ENCODE measurements at places on chromosomes 13 and 19.
A peak's percentile ranks its signal among the peaks of the same experiment; 100 is the strongest.

DNA sequence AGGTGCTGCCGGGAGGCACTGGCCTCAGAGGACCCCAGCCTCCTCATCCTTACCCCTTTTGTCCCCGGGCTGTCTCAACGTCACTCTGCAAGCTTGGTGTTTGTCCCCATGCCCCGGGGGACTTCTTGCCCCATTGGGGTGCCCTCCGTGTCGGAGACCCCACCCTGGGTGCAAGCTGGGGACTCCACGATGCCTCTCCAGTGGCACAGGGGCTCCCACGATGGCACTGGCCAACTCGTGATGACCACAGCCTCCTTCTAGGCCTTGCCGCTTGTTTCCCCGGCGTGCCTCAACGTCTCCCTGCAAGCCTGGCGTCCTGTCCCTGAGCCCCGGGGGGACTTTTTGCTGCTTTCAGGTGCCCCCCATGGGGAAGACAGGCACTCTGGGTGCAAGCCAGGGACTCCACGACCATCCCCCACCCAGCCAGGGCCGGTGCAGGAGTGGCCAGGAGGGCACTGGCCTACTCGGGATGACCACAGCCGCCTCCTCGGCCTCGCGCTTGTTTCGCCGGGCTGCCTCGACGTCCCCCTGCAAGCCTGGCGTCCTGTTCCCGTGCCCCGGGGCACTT lies 237.0 kb downstream of the TUBA3C start:
- DNase-seq = no peak

DNA sequence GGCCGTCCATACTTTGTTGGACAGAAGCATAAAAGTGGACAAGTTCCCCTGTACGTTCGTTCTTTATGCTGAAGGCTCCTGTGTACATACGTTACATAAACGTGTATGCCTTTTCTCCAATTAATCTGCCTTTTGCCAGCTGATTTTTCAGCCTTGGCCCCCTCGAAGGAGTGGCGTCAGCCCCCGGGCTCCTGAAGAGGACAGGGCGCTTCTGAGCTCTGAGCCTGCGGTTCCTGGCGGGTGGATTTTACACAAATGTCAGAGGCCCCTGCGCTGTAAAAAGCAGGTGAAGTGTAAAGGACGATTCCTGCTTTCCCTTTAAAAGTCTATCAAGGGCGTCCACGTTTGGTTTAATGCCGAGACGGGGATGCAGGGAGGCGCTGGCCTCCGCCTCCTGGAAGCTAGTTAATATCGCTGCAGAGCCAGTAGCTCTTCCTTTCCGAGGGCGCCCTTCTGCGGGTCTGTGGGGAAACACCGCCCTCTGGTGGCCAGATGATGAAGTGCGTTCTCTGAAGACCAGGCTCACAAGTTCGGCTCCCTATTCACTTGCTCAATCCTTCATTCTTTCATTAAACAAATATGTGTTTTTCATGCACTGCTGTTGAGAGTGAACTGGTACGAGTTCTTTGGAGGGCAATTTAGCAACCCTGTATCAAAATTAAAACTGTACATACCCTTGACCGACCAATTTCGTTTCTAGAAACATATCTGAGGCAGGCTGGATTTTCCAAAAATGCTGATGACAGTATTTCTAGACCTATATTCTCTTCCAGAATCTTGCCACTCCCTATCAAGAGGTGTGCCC lies 62.0 kb downstream of the GPR12 start:
- peak; percentile 80 for DNase-seq

- no peak for DNase-seq
These were observed 14.0 kb upstream of the RAB20 start for GRCh38 chr13:110575322-110576069.

- no peak for DNase-seq
These were observed 87.9 kb downstream of the URI1 start for GRCh38 chr19:30029721-30030510.

DNA sequence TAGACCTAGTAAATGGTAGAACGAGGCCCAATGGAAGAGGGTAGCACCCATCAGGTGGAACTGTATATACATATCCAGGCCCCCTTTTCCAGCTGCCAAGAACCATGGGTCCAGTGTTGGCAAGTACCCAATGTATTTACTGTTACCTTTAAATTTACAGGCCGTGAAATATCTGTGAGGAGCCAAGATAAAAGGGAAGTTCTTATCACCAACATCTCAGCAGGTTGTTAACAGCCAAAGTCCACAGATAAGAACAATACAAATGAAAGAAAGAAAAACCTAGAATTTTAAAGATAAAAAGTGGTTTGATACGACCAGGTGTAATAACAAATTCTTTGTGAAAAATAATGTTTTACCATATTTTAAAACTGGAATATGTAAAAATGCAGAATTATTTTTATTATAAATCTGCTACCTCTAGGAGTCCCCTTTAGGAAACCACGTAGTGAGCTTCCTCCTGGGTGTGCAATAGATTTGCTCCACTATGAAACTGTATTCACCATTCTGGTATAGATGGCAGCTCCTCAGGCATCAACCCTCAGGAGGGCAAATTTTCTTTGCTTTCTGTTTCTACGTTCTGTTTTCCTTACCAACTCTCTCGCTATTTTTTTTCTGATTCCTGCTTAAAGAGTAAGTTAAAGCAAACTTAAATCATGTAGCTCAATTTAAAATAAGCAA lies 292.2 kb upstream of the SLC10A2 start:
- DNase-seq = no peak

GRCh38 chr13:105450784-105451183 lies 1084.7 kb downstream of the EFNB2 start:
- no peak for DNase-seq

- no peak for DNase-seq
These were observed 32.3 kb downstream of the LPAR6 start for GRCh38 chr13:48380581-48380980.

GRCh38 chr13:27309967-27310598 lies 39.5 kb downstream of the RASL11A start:
- DNase-seq = no peak

DNA sequence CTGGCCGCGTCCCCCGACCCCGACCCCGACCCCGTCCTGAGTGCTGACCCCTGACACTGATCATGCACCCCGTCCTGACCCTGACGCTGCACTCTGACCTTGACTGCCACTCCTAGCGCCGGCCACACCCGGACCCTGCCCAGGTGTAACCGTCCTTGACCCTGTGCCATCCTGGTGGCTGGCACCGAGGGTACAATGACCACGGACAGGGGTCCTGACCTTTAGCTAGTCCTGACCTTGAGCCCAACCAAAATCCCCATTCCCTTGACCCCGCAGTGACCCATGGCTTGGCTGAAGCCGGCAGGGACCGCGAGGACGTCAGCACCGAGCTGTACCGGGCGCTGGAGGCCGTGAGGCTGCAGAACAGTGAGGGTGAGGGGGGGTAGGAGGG lies 25.9 kb downstream of the CLEC4M start:
- DNase-seq = no peak

DNA sequence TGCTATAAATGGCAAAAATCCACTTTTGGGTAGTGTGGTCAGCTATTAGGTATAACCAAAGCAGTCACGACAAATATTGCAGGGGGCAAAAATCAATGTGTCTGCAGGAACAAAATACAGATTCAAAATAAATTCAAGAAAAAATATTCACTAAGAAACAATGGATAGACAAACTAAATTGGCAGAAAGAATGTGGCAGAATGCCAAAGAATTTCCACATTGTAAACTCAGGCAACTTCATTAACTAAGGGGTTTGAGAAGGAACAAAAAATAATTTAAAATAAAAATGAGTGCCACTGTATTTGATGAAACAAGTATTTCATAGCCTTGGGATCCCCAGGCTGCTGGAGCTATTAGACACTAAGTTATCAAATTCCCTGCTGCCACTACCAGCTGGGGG lies 193.1 kb downstream of the VWA8 start:
- DNase-seq = no peak

DNA sequence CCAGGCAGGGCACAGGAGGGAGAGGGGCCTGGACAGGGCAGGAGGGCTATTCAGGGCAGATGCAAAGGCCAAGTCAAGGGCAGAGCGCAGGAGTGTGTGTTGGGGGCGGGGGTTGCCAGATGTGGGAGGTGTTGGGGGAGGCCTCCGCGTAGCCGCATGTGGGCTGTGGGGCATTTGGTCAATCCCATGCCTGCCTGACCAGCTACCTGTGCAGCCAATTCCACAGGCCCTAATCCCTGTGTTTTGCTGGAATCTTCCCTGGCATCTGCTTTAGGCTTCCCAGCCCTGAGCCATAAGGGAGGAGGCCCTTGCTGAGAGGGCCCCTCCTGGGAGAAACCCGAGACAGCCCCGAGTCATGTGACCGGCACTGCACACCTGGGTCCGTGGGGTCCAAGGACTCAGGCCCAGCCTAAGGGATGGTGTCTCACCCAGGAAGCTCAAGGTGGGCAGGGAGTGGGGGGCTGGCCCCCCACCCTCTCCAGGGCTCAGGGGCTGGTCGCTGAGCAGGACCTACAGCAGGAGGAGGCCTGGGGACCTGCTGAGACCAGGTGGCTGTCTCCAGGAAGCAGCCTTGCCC lies 20.3 kb downstream of the RFX1 start:
- no peak for DNase-seq

DNA sequence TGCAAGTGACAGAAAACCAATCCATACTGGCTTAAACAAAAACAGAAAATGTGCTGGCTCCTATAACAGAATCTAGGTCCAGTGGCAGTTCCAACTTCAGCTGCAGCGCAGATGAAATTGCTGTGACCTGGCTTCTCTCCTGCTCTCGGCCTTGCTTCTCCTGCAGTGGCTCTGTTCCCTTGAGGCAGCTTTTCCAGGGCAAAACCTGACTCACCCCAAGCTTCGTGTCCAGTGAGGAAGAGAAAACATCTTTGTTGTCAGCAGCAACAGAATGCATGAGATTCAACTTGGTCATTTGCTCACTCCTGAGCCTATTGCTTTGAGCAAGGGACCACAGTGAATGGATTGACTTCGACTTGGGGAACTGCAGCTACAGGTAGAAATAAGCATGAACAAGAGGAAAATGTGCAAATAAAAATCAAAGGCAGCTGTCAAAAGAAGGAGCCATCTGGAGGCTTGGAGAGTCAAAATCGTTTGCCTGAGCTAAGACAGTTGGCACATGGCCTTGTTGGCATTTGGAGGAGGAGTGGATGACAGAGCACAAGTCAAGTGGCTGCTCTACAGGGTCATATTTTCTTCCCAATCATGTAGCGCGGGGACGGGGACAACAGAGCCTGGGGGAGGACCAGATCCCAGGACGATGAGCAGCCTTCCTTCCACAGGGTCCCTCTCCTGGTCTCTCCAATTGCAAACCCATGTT lies 523.4 kb downstream of the FGF9 start:
- no peak for DNase-seq

GRCh38 chr13:21075379-21076249 lies 14.2 kb upstream of the LATS2 start:
- DNase-seq = no peak

DNA sequence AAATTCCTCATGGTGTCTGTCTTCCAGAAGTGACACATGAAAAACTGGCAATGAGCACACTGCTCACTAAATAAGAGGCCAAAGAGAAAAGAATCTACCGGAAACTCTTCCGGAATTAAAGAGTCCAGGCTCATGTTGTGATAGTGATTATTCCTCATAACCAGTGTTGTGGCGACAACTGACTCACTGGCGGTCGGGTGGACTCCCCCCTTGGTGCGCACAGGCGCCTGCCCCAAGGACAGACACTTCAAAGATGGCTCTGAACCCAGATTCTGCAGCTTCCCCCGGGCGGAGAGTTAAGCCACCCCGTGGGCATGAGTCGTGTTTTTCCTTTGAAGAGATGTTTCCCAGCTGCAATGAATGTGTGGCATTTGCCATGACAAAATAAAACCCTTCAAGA lies 10.3 kb downstream of the IL17D start:
- no peak for DNase-seq

GRCh38 chr19:14840206-14840605 lies 5.2 kb upstream of the OR7A5 start:
- no peak for DNase-seq

- no peak for DNase-seq
These were observed 6.6 kb downstream of the EPS8L1 start for GRCh38 chr19:55082020-55082851.

DNA sequence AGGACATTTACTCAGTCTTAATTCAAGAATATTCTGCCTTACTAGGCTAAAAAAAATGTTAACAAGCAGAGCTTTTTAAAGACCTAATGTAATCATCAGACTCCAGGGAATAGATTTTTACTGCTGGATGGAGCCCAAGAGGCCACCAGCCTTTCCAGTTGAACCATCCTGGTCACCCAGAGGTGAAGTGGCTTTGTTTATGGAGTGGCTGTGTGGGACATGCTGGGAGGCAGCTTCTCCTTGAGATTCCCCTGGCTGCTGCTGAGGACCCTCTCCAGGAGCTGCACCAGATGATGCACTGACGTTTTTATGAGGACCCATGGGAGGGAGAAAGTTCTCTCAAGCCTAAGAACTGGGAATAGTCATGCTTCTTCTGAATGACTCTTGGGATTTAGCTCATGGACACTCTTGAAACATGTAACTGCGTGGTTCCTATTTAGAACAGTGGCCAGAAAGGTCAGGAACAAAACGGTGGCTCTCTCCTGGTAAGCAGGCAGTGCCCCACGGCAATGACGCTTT lies 205.9 kb upstream of the MIR17HG start:
- no peak for DNase-seq

- no peak for DNase-seq
These were observed 3.5 kb upstream of the CNOT3 start for GRCh38 chr19:54133957-54134590.

GRCh38 chr13:40161931-40162330 lies 504.5 kb downstream of the FOXO1 start:
- DNase-seq = no peak

GRCh38 chr13:29411481-29411880 lies 184.0 kb downstream of the SLC7A1 start:
- no peak for DNase-seq

DNA sequence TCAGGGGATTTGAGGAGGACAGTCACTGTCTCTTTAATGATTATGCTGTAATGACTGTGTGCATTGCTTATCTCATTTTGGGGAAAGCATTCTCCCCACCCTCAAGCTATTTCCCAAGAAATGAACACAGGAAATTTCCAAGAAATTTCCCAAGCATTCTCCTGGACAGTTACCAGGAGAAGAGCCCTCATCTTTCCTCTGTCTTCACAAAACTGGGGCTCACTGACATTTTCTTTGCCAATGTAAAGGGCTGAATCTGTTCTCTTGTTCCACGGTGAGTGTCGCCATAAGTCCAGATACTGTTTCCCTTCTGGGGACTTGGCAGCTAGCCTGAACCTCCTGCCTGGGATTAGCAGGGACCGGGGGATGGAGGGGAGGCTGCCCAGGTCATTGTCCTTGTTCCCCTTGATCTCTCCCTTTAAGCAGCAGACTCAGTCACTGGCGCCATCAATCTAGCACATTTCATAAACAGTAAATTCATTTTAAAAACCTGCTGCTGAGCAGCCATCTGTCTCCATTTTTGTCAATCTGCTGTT lies 172.8 kb downstream of the DNAJC15 start:
- DNase-seq = no peak
